AG04450 (cell line): ENCODE measurements at places on chromosomes 11 and 22.

GRCh38 chr11:924406-925157 is 1.1 kb upstream of the AP2A2 start:
- DNase-seq = no peak

- no peak for DNase-seq
These were observed 55.1 kb downstream of the KIAA1671 start for GRCh38 chr22:25007444-25008106.

DNA sequence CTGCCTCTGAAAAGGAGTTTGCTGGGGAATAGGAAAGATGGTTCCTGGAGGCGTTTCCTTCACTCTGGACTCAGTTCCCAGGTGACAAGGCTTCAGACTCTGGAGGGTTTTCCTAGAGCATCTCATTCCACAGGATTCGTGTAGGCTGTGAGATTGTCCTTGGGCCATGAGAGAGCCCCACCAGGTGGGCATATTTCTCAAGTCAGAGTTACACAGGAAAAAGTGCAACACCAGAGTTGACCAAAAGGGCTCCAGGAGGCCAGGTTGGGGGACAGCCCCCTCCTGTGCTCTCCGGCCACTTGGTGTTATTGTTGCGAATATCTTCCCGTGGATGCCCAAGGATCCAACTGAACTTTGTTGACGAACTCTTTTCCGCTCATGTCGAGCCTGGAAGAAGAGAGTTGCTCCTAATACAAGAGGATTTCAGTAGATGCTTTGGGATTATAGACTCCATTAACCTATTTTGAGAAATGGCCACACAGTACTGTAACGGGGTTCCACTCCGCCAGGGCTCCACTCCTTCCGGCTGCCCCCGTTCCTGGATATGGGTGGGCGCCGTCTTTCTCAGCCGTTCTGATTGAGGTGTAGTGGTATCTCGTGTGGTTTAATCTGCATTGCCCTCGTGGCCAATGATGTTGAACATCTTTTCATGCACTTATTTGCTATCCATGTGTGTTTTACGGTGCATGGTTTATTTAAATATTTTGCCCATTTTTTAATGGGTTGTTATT is 580.3 kb downstream of the BRD1 start:
- DNase-seq = no peak

DNA sequence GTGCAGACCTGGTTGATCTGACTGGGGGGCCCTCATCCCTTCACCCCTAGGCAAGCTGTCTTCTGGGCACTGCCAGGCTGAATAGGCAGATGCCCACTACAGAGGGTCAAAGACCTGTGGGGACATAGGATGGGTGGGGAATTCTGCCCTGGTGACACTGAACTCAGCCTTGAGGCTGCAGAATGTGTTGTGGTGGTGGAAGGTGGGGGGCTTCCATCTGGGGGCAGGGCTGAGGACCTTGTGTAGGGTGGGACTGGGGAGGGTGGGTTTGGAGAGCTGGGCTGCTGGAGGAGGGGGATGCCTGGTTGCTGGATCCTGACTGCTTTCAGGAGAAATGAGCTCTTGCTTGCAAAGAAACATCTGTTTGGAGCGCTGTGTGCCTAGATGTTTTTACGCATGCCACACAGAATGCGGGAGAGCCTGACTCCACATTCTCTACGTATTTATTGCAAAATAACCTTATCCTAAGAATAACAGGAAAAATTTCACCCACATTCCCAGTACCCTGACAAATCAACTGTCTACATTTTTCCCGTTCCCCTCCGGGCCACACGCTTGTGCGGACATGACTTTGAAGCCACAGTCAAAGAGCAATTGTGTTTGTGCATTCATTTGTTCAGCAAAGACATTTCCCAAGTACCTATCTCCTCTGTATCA is 18.3 kb downstream of the SMIM38 start:
- DNase-seq = peak; percentile 27

- DNase-seq = no peak
These were observed 59.0 kb downstream of the SWAP70 start for GRCh38 chr11:9722893-9723292.

GRCh38 chr22:31160328-31160978 is 471 bp downstream of the RNF185 start:
- DNase-seq = no peak

- peak; percentile 44 for DNase-seq
These were observed 68.7 kb upstream of the ASPHD2 start for GRCh38 chr22:26360169-26360885.

DNA sequence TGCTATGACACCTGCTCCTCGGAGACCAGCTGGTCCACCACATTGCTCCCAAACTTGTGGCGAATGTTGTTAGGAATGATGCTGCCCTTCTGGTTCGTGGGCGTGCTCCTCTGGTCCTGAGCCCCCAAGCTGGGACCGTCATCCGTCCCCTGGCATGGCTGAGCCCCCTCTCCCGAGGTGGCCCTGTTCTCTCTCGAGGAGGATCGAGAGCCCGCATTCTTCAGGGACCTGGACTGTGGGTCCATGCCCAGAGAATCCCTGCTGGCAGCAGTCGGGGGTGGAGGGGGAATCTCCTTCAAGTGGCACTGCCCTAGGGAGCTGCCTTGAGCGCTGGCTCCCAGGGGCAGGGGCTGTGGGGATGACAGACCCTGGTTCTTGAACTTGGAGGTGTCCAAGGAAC is 17.4 kb downstream of the TST start:
- DNase-seq = no peak

DNA sequence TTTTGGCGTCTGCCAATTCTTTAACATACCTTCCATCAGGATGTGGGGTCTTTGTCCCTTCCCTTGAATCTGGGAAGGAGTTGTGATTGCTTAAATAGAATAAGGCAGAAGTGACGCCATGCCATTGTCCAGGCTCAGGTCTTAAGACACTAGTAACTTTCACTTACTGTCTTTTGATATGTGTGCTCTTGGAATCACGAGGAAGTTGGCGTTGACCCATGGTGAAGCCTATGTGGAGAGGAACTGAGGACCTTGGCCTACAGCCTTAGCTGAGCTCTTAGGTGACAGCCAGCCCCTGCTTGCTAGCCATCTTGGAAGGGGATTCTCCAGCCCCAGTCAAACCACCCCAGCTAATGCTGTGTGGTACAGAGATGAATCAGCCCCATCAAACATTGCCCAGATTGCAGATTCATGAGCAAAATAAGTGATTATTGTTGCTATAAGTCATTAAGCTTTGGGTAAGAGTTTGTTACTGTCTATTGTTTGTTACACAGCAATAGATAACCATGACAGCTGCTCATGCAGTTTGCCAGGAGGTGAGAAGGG is 17.6 kb upstream of the CLPB start:
- no peak for DNase-seq

GRCh38 chr11:1326435-1327063 is 17.1 kb upstream of the TOLLIP start:
- DNase-seq = peak; percentile 57

DNA sequence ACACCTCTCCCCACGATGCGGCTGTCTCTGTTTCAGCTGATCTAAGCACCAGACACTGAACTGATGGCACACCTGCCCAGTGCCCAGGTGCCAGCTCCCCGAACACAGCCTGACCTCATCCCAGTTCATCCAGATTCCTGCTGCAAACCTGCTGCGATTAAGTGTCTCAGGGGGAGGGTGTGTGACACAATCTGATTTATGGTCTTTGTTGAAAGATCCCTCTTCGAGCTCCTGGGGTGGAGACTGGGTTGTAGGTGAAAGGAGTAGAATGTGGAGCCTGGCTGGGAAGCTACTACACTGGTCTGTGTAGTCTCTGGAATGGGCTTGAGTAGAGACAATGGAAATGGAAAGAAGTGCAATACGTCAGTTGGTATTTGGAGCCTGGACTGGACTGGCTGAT is 390.3 kb downstream of the SHANK2 start:
- no peak for DNase-seq

DNA sequence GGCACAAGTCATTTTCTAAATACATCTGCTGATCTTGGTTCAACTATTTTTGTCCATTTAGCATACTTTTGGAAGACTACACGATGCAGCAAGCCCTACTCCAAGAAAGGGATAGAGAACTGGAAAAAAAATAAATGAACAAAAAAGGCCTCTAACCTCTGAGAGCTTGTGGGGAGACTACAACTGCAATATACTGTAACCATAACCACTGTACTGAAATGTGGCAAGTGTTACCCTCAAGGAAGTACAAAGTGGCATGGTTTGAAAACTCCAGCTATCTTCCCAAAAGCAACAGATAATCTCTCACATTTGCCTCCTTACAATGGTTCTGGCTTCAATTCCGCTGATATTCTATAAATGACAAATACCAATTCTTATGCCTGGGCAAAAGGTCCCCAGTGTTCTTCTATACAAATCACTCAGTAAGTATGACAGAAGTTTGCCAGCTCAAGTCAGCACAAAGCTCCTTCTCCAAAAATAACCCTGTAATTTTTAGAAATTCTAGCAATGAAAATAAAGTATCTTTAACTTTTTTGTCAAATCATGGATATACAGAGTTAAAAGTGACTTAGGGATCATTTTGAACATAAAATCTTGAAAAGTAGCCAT is 22.9 kb downstream of the AMBRA1 start:
- no peak for DNase-seq

DNA sequence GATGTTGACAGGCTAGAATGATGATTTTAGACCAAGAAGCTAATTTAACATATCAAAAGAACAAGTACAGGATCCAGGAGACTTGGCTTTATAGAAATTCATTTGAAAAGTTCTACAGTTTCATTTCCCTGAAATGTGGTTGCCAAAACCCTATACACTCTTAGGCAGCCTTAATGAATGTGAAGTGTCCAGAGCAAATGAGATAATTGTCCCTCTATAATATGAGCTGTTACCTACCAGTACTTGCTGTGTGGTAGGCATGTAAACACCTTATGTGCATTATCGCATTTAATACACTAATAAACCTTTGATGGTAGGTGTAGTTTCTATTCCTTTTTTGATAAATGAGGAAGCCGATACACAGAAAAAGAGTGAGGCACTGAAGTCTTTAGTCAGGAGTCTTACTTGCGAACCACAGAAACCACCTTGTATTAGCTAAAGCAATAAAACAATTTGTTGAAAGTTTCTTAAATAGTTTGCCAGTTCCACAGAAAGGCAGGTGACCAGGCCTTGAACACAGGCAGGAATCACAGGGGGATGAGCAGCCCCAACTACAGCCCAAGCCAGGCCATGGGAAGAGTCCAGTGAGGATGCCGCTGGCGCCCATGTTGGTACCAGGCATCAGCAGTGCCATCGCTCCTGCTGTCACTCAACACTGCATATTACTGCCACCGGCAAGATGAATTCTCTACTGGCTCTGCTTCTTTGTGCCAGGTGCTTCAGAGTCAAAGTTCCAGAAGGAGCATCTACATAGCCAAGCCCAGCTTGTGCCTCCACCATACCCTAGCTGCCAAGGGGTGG is 81.7 kb downstream of the SWAP70 start:
- no peak for DNase-seq

DNA sequence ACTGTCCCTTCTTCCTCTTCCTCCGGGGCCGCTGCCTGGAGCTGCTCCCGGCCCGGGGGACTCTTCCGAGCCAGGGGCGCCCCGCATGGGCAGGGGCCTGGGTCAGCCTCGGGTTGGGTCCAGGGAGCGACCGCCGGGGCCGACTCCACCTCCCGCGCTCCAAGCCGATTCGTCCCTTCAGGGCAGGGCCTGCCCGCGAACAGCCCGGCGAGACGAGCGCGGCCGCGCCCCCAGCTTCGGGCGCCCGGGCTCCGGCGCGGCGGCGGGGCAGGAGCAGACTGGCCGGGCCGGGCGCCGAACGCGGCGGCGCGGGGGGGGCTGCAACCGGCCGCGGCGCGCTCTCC is at the start of gene LARGE1:
LARGE1 (minus strand) TSS at position 280 of the 344 bp plus-strand sequence.
- DNase-seq = no peak

DNA sequence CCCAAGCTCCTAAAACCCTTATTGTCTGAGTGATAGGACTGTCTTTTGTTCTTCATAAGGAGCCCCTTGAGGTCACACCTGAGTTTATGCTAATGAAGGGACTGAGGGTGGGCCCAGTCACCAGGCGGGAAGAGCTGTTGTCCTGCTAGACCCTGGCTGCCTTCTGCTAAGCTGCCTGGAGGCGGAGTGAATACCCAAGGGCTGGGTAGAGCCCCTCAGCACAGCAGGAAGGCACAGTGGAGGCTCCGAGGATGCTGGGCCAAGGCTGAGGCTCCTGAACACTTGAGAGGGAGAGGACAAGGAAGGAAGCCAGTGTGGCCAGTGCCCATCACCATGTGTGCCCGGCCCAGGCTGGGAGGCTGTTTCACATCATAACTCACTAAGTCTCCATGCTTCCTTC is 4.8 kb upstream of the PHF21B start:
- DNase-seq = no peak

- no peak for DNase-seq
These were observed 60.0 kb downstream of the ENTHD1 start for GRCh38 chr22:39833610-39834009.

DNA sequence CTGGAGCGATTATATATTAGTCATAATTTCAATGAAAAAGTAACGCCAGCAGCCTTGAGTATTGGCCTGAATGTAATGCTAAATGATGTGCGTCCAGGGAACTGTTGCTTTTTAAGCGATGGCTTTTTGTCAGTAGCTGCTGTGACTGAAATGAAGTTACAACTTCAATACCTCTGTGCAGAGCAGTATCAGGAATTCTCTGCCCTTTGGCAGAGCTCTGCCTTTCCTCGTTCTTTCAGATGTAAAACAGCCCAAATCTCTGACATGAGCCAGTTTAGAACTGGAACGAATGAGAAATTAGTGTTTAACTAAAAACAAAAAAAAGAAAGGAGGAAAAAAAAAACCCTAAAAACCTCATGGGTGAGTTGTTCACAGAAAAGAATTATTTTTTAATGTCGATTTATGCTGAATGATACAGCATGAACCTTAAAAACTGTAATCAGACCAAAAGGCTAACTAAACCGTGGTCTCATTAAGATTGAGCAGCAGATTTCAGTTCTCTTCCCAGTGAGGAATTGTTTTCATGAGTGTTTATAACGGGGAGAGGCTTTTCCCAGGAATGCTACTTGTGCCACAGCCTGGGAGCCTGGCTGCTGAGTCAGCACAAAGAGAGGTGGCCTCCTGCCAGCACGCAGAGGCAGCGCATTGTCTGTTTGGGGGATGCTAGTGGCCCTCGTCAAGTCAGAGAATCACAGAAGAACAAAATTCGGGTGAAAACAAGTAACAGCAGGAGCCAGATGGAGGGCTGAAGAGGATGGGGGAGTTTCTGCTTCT is 146.2 kb upstream of the RASSF10 start:
- DNase-seq = peak; percentile 73

- no peak for DNase-seq
These were observed 52.2 kb downstream of the PPFIA1 start for GRCh38 chr11:70322666-70323065.

DNA sequence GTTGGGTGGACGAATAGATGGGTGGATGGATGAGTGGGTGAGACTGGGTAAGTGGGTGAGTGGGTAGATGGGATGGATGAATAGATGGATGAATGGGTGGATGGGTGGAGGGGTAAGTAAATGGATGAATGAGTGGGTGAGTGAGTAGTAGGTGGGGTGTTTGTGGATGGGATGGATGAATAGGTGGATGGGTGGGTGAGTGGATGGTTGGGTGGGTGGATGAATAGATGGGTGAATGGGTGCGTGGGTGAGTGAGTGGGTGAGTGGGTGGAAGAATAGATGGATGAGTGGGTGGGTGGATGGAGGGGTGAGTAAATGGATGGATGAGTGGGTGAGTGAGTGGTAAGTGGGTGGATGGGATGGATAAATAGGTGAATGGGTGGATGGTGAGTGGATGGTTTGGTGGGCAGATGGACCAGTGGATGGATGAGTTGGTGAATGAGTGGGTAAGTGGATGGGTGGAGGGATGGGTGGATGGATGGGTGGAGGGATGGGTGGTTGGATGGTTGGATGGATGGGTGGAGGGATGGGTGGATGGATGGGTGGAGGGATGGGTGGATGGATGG is 12.6 kb downstream of the IGF2 start:
- no peak for DNase-seq
